HepG2 (cell line): ENCODE measurements at places on chromosomes 11 and 22.
A peak's percentile ranks its signal among the peaks of the same experiment; 100 is the strongest.

DNA sequence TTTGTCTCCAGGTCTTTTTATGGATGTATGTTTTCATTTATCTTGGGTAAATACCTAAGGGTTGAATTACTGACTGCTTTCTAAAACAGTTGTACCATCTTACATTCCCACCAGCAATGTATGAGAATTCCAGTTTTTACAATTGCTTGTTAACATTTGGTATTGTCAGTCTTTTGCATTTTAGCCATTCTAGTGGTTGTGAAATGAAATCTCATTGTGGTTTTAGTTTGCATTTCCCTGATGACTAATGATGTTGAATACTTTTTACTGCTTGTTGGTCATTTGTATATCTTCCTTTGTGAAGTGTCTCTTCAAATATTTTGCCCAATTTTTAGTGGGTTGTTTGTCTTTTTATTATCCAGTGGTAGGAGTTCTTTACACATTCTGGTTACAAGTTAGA is 92.8 kb downstream of the ARFGAP2 start:
- no peak for DNase-seq

DNA sequence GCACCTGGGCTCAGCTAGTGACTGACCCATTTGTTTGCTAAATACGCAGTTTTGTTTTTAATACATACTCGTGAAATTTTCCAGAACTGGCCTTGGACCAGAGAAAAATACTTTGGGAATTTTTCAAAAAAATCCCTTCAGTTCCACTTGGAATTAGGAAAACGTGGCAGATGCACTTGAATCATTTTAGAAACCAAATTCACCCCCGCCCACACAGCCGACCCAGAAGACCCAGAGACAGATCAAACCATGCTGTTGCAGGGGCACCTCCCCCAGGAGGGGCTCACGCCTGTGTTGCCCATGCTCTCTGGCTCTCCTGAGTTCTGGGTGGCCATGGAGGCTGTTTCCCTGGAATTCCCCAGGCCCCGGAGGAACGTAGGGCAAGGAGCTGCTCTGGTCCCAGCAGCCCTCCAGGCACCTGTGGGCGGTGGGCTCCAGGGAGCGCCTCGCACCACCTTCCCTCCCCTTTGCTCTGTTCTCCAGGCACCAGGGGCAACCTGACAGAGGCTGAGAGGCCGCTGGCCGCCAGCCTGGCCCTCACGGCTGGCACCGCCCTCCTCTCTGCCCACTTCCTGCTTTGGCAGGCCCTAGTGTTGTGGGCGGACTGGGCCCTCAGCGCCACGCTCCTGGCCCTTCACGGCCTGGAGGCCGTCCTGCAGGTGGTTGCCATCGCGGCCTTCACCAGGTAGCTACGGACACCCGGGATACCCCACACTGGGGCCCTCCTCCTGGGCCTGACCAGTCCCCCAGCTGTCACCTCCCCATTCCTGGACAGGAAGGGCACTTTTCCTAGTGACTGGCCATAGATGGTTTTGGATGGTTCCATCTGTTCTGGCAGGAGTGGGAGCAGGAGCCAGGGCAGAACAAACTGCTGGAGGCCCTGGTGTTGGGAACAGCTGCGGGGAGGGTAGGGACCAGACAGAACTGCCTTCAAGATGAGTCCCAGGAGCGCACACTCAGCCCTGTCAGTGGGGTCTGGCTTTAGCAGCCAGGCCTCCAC is 3.3 kb upstream of the EPS8L2 start:
- DNase-seq = no peak

DNA sequence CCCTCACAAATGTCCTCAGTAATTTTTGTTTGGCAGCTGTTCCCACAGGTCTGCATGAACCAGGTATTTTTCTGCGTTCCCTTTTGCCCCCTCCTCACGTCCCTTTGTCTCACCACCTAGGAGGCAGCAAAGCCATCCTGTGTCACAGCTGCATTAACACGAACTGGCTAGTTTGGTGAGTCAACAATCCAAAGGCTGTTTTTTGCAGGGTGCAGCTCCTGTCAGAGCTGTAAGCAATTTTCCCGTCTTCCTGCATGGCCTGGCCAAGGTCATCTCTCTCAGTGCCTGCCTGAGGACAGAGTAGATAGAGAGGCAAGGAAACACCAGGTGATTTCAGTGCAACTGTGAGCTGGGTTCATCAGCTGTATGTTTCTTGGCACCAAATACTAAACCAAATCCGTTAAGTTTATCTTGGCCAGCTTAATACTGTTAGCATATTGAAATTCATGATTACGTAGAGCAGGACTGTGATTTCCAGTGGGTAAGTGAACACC is 20.6 kb upstream of the VSIG10L2 start:
- peak; percentile 79 for DNase-seq

DNA sequence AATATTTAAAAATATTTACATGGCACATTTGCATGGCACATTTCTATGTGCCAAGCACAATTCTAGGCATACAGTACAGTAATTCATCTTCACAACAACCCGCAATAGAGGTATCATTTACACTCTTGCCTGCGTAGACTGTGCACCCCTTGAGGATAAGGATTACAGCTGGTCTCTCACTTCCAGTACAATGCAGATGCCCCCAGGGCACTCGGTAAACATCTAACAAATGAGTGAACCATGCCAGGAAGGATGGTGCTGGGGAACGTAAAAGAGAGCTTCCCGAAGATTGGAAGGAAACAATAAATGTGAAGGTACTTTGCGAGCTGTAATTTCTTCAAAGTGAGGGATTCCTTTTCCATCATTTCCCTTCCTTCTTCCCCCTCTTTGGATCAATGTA is 1.3 kb downstream of the PRPF19 start:
- no peak for DNase-seq

DNA sequence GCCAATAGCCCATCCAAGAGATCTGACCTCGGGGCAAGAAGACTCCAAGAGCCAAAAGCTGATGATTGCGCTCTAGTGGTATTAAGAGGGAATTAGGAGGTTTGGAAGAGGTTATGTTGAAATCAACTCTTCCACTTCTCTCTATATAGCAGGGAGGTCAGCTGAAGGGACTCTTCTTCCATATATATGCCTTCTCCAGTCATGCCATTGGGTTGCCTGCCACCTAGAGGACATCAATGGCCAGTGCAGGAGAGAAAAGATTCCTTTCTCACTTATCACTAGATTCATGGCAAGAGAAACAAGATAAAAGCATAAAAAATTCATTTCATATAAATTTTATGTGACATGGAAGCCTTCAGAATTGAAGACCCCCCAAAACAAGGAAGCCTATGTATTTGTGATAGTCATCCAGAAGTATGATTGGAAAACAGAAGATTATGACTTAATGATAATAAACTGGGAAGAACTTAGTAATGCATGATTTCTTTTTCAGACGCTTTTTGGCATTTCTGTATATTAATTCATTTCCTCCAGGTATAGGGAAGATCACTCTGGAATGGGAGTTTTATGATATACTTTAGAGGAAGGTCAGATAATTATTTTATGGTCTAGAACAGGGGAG is 435.1 kb upstream of the DDI1 start:
- peak; percentile 35 for DNase-seq

DNA sequence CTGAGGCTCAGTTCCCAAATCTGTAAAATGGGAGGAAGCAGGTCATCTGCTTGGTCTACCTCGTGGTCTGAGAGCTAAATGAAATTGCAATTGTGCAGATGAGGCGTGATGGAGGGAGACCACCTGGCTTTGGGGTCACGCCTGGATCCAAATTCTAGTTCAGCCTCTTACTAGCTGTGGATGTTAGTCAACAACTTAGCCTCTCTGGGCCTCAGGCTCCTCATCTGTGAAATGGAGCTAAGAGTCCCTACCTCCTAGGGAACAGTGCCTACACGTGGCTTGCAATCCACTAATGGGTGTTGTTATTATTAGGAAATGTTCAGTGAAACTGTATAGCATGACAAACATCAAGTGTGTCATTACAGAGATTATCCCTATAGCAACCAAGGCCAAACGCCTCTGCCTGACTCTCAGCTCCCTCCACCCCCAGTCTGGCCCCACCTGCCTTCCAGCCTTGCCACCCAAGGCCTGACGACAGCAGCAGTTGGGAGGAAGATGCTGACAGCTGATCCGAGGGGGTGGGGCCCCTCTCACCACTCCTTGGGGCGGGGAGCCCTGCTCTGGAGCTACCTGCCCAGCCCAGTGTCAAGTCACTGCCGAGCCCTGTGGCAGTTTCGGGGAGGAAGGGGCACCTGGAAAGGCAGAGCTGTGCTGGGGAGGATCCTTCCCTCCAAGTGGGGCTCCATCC is 1.7 kb upstream of the RHOD start:
- peak; percentile 94 for DNase-seq

GRCh38 chr11:126821827-126822226 is 178.7 kb downstream of the KIRREL3 start:
- no peak for DNase-seq

- no peak for DNase-seq
Measured at GRCh38 chr11:10617551-10617950, 49.1 kb upstream of the LYVE1 start.

GRCh38 chr11:104152941-104153505 is 10.9 kb downstream of the PDGFD start:
- no peak for DNase-seq

GRCh38 chr11:12729941-12730340 is 55.7 kb downstream of the TEAD1 start:
- no peak for DNase-seq

- DNase-seq = no peak
Measured at GRCh38 chr11:37612146-37612545, 1014.1 kb upstream of the RAG2 start.

GRCh38 chr11:31652528-31652927 is 143.0 kb downstream of the ELP4 start:
- DNase-seq = no peak

DNA sequence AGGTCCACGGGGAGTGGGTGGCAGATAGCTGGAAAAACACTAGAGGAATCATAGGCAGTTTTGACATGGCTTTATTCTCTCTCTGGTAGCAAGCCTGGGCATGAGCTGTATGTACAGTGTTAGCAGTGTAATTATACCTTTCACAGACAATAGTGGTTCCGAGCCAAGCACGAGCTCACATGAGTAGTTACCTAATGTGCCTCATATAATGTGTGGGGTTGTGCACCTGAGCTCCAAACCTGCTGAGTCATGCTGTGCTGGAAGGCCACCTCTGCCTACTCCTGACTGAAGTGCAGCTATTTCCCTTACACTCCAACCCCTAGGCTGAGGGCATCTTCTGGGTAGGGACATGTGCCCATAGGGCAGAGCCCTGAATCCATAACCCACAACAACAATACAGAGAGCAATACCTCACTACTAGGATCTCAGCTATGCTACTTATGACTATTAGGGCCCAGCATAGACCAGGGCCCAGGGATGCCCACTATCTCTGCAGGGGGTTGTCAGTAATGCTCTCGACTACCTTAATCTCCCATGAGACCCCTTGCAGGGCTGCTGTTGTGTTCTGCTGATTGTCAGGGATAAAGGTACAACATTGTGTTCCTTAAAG is 432.1 kb downstream of the DYNC2H1 start:
- no peak for DNase-seq

GRCh38 chr11:73070653-73071052 is 71.5 kb downstream of the FCHSD2 start:
- DNase-seq = no peak

DNA sequence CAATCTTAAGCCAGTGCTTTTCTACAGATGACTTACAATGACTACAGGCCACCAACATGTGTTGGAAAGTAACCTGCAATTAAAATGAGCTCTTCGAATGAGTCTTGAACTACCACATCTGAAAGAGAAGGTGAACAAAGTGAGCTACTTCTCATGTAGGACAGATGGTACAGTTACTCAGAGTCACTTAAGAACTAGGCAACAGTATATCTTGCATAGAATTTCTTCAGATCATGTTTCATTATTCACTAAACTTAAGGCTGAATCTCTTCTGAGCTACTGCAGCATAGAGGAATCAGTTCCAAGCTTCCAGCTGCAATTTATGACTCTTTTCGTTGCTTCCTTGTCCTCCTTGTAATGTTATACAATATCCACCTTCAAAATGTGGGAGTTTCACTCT is 270.9 kb downstream of the TTC28 start:
- DNase-seq = no peak

- DNase-seq = no peak
Measured at GRCh38 chr11:118530180-118530682, 761 bp upstream of the TMEM25 start.

DNA sequence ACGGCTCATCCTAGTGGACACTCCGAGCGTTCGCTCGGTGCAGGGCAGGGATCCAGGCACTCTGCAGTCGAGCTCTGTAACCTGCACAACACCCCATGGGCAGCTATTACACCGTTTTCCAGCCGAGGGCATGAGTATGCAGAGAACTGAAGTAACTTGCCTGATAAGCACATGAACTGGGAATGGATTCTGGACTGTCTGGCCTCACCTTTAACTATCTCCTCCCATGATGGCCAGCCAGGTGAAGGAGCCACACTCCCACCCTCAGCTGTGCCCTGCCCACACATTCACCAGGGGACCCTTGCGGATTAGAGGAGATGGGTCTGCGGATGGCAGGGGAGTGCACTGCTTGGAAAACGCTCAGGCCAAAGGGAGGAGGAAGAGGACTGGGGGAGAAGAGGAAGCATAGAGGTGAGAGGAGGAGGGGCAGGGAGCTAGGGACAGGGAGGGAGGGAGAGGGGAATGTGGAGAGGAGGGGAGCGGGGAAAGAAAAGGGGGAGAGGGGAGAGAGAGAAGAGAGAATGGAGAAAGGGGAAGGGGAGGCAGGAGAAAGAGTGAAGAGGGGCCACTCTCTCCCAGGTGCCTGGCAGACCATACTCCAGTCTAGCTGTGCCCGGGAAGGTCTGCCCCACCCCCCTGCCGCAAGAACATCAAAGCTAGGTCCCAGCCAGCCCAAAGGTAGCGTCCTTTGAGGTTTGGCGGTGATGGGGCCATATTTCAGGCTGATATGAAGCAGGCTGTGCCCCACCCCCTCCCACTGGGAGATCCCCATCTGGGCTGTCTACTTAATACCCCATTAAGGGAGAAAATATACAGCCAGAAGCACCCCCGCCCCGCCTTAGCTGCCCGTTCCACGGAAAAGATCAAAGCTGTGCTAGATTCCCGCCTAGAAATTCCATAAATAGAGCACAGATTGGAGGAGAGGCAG is 33.2 kb upstream of the TCF20 start:
- DNase-seq = peak; percentile 83

GRCh38 chr22:27874185-27874584 is 44.9 kb downstream of the PITPNB start:
- no peak for DNase-seq

DNA sequence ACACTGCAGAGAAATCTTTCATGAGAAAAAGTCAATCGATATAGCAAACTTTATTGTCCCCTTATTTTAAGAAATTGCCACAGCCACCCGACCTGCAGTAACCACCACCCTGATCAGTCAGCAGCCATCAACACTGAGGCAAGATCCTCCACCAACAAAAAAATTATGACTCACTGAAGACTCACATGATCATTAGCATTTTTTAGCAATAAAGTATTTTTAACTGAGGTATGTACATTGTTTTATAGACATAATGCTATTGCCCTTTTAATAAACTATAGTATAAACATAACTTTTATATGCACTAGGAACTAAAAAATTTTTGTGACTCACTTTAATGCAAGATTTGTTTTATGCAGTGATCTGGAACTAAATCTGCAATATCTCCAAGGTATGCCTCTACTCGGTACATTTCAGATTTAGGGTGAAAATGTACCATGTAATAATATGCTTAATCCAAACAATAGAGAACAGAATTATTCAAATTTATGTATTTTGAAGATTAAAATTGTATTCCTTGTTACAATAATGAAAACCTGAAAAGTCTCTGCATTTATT is 79.2 kb upstream of the CEP126 start:
- no peak for DNase-seq

GRCh38 chr11:25566298-25567200 is 765.4 kb upstream of the ANO3 start:
- no peak for DNase-seq

GRCh38 chr11:115501502-115501892 is 2.7 kb downstream of the CADM1 start:
- no peak for DNase-seq

GRCh38 chr22:44775862-44776261 is 23.5 kb downstream of the ARHGAP8 start:
- no peak for DNase-seq
